ENCODE measurements at places on chromosomes 11 and 22.

DNA sequence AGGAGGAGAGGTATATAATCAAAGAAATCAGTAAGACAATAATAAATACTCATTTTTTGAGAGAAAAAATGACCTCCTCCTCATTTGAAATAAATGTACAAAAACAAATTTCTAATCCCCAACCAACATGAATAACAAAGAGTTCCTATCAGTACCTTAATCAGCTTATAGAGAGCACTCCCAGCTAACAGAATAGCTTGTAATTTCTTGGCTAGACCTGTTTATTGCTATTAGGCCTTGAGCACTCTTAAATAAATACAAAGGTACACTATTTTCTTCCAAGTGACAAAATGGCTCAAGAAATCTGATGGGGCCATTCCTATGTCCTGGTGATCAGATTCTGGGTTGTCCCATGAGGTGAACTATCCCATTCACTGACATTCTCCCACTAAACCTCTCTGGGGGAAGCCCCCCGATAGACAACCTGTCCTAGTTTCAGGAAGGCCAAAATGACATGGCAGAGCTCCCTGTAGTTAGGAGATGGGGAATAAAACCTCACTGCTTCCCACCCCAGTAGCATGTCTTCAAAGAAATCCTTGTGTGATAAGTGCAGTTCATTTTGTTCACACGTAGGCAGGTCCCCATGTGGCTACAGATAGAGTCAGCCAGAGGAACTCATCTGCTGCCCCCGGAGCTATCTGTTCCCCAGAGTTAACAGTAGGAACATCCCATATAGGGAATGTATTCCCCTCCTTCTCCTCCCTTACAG, 385.7 kb downstream of the SOX6 start:
- no peak for DNase-seq

DNA sequence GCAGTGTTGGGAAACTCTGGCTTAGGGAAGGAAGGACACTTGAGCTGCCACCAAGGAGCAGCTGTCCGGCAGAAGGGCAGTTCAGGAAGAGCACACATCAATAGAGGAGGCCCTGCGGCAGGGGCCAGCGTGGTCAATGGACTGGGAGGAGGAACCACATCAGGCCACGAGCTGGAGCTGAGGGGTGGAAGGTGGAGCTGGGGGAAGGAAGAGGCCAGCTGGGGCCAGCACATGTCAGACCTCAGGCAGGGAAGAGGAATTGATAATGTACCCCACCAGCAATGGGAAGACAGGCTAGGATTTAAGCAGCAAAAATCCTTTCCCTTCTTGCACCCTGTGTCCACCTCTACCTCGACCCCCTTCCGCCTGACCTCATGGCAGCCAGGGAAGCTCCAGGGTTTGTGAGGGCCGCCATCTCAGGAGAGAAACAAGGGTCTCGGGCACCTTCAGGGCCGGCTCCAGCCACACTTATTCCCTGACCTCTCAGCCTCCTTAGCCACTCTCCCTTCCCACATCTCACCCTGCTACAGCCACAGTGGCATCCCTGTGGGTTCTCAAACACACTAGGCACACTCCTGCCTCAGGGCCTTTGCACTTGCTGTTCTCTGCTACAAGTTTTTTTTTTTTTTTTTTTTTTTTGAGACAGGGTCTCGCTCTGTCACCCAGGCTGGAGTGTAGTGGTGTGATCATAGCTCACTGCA, 157.8 kb upstream of the GRK3 start:
- no peak for DNase-seq

DNA sequence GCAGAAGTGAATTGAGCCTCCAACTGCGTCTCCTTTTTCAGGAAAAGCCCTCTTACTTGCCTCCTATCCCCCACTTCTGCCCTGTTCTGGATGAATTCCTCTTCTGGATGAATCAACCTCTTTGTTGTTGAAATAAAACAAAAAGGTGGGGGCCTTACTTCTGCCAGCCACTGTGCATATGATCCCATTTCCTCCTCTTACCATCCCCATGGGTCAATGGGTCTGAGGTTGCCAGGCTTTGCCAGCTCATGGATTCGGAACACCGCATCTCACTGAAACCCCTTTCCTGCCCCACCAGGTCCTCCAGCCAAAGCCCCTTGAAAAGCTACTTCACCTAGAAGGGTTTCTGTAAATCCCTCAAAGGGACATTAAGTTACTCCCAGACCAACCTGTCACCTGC, 3.7 kb upstream of the CHST1 start:
- DNase-seq: no peak

GRCh38 chr11:783581-784015, 6.3 kb downstream of the CEND1 start:
- no peak for DNase-seq

DNA sequence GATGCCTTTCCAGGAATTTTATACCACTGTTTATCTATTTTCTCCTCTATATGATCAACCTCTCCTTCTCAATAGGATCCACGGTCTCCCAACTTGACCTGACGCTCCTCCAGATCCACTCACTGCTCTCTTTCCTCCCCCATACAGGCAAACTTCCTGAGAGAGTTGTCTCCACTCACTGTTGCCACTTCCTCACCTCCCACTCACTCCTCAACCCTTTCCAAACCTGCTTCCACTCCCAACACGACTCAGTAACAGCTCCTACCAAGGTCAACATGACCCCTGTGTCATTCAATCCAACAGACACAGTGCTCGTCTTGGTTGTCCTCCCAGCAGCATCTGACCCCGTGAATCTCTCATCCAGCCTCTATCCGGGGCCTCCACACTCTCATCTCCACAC, 3.1 kb downstream of the APBB1 start:
- no peak for DNase-seq

GRCh38 chr11:44949160-44950030, 1.3 kb downstream of the TP53I11 start:
- DNase-seq: no peak

- DNase-seq: no peak
Observed at GRCh38 chr11:70296681-70297080, 26.2 kb downstream of the PPFIA1 start.

DNA sequence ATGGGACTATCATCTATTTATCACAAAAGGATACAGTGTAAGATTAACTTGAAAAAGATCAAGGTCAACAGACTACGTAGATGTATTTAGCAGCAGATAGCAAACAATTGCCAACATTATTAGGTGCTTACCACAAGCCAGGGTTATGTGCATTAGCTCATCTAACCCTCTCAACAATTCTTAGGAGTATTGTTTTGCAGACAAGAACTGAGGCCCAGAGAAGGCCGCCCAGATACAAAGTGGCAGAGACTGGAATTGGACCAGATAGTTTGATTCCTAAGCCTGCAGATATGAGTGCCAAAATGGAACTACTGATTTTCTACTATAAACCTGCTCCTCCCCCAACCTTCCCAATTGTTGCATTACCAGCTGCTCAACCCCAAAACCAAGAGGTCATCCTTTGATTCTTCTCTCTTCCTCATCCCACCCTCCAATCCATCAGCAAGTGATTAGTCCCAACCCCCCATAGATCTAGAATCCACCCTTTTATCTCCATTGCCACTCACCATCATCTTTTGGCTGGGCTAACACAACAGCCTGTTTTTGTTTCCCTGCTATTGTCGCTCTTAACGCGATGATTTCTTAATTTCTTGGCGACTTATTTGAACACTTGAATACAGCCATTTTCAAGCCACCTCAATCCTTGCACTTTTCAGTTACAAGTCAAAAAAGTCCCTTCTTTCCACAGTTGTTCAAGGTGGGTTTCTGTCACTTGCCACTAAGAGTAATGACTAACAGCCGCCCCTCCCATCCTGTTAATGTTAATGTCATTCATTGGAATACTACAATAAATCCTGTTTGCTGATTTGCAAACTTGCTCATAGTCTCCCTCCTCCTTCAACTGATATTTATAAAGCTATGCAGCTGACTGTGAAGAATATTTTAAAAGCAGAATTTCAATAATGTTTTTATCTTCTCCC, 2.7 kb downstream of the TMEM123 start:
- DNase-seq: no peak

DNA sequence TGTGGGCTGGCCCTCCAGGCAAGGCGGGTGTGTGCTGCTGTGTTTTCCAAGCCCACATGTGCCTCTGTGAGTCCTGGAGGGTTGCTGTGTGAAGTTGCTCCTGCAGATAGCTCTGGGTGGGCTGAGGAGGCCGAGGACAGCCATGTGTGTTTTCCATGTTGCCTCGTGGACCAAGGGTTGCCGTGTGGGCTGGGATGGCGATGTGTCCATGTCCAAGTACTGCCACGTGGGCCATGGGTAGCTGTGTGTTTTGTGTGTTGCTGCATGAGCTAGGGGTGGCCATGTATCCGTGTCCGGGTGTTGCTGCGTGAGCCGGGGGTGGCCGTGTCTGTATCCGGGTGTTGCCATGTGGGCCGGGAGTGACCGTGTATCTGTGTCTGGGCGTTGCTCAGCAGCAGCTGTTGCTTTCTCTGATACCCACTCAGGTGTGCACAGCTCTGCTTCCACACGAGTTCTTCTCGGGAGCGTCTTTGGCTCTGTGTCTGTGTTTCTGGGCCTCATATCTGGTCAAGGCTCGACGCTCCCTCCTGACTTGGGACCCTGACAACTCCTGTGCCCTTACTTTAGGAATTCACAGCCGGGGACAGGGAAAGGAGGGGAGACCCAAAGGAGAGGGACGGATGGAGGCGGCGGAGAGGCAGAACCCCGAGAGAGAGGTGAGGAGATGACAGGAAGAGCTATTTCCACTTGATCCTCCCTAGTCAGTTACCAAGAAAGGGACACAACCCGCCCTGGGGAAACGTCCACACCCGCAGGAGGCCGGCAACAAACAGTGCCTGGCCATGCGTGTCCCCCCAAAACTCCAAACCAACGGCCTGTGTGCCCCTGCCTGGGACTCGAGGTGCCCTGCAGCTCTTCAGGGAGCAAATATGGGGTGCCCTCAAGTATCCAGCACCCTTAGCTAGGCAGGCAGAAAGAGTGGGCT, 83.1 kb downstream of the PHF21B start:
- DNase-seq: no peak

DNA sequence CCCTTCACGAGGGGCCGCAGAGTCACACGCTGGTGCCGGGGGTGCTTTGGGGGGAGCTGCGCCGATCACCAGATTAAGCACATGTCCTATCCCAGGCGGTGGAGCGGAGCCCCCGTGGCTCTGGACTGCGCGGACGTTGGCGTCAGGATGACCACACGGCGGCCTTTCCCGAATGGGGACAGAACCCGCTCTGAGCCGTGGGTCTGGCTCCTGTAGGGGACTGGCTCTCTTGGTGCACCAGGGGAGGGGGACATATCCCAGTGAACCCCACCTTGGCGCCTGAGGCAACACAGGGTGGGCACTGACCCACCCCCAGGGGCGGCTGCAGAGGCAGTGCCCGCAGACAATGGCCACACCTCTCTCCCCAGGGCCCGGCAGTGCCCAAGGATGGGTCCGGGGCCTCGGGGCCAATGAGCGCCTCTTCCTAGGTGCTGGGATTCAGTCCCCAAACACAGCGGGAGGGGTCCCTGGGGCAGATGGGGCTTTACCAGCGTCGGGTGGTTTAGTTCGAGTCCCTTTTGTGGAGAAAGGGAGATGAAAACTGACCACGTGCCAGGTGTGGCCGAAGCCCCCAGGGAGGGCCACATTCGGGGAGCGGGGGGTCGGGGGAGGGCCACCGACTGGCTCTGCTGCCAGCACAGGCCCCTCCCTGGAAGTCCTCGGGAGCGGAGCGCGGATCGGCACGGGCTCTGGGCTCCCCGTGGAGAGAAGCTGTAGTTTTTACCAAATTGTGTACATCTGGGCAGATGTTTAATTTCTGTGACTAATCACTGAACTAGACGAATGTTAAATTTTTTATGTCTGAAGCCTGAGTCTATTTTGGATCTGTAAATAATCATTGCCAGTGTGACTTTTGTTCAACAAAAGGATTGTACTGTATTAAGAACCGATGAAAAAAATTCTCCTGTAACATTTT, 58.9 kb downstream of the GRAMD4 start:
- DNase-seq: no peak

- no peak for DNase-seq
Observed at GRCh38 chr11:112847568-112847967, 113.7 kb upstream of the NCAM1 start.

DNA sequence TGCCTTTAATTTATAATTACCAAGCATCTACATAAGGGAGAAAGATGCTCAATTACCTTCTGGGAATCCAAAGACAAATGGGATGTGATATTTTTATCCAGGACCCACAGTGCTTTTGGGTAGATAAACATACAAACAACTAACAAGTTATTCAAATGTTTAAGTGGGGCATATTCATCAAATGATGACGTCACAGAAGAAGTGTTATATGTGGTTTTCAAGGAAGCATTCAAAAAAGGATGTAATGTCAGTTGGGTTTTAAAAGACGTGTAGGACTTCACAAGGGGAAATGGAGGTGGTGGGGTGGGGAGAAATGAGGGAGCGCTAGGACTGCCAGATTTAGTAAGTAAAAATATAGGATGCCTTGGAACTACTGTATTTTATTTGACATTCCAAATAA, 915.9 kb downstream of the KCNA4 start:
- DNase-seq: no peak

DNA sequence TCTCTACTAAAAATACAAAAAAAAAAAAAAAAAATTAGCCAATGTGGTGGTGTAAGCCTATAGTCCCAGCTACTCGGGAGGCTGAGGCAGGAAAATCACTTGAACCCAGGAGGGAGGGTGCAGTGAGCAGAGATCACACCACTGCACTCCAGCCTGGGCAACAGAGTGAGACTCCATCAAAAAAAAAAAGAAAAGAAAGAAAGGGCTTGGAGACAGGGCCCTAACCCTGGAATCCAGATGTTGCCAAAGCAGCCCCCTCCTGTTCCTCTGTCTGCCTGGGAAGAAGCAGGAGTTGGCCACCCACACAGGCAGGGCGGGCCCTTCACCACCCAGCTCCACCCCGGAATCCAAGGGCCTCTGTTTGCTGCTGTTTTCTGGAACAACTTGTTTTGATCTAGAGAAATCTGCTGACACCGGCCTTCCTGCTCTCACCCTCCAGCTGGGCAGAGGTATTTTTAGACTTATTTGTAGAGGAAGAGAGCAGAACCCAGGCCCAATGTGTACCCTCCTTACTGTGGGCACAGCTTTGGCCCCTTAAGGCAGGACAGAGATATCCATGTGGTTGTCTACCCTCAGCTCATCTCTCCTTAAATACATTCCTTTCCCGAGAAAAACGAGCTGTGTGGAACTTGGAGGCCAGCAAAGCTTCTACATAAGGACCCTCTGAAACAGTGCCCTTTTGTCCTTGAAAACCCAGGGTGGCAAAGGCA, 2.7 kb upstream of the NEAT1 start:
- DNase-seq: no peak

DNA sequence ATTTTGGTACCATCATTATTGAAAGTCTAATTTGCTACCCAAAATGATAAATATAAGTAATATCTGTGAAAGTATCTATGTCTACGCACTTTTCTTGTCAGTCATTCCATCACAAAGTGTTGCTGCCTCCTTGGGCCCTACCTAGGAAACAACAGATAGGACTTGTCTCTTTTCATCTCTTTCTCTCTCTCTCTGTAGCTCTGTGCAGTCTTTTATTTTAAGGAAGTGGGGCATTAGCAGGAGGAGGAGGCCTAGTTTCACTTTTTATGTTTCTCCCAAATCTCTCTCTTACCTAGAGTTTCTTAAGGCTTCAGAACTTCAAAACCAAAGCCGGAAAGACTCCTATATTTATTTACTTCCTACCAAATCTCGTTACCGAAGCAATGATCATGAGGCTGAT, 354.8 kb upstream of the LUZP2 start:
- no peak for DNase-seq

DNA sequence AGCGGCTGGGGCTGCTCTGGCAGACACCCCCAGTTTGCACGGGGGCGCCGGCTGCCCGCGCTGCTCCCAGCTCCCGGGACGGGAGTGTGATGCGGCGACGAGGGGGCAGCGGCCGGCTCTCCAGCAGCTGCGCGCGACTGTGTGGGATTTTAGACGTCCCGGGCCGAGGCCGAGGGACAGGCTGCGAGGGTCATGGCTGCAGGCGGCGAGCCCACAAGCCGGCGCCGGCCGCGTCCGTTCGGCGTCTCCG, 159 bp downstream of the FZD4 start:
- no peak for DNase-seq
